ENCODE measurements at places on chromosomes 3 and 15.

GRCh38 chr15:50289749-50290148, 24.2 kb upstream of the HDC start:
- no peak for DNase-seq

DNA sequence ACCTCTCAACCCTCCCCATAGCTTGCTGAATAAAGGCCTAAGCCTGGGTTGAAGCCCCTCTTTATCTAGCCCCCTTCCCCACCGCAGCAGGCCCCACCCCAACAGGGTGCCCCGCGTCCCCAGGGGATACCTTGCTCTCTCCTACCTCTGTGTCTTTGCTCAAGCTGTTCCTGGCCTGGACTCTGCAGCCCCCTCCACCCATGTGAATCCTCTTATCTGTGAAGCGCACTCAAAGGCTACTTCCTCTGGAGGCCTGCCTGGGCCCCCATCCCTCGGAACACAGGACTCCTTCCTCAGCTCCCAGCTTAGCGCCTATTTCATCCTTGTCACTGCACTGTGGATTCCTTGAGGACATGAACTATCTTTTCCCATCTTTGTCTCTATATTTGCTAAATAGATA, 61.4 kb upstream of the HERC1 start:
- DNase-seq: no peak

- no peak for DNase-seq
Observed at GRCh38 chr3:154932633-154933032, 147.5 kb upstream of the MME start.

DNA sequence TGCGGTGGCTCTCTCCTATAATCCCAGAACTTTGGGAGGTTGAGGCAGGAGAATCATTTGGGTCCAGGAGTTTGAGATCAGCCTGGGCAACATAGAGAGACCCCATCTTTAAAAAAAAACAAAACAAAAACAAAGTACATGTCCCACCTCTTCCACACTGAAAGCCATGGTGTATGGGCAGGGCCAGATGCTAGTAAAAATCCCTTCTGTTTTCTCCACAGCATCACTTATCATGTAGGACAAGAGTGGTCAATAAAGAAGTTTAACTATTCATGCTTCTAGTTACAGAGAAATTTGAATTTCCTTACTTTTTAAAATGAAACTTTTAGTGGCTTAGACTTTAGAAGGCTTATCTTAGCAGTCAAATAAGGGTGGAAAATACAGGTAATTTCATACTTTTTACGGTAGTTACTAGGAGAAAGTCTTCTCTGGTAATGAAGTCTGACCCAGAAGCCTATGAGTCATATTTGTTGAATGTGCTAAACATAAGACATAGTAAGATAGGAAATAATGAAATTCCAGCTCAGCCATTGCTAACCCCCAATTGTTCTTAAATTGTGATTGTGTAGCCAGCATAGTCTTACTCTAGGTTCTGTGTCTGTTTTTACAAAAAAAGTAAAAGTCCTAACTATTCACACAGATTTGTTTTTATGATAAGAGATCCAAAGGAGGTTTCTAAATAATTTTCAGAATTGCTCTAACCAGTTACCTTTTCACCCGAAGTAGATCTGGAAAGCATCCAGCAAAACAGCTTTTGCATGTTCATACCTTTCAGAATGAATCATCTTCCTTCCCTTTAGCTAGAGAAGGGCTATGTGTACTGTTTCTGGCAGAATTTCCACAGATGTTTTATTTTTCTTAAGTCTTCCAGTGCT, 16.4 kb upstream of the ZNF609 start:
- DNase-seq: no peak

DNA sequence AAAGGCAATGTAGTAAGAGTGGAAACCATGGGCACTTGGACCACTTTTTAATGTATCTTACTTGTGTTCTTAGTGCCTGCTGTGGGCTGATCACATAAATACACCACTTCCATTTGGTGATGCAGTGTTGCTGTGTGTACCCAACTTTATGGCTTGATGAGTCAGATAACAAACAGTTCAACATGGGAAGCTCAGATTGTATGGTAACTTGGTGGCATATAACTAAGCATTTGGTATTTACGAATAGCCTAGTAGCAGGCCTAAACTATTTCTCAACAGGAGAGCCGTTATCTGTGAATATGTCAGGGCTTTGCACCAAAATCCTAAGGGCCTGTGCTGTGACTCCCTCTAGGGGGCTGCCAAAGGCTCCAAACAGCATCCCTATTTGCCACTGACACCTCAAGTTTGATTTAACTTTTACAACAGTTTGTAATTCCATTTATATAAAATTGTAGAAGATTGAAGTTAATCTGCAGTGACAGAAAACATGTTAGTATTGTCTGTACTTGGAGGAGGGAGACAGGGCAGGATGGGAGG, 640.4 kb upstream of the CADM2 start:
- no peak for DNase-seq

GRCh38 chr3:186094696-186095425, 14.0 kb downstream of the ETV5 start:
- DNase-seq: no peak

GRCh38 chr3:110710603-110711002, 361.0 kb upstream of the NECTIN3 start:
- no peak for DNase-seq

GRCh38 chr3:12197475-12197874, 38.8 kb upstream of the TIMP4 start:
- no peak for DNase-seq

- peak; percentile 75 for DNase-seq
Observed at GRCh38 chr15:40282147-40282868, 556 bp downstream of the ANKRD63 start.

GRCh38 chr3:193499136-193499770, 55.4 kb downstream of the ATP13A4 start:
- no peak for DNase-seq

- no peak for DNase-seq
Observed at GRCh38 chr15:61841466-61841865, 218.8 kb downstream of the VPS13C start.

All from GM12891 (cell line).